ENCODE measurements at places on chromosomes 7 and 10. TPM values are rescaled to one million over a fixed set of nuclear protein-coding genes. Genes with fewer than 3 reads are reported as not detected.

DNA sequence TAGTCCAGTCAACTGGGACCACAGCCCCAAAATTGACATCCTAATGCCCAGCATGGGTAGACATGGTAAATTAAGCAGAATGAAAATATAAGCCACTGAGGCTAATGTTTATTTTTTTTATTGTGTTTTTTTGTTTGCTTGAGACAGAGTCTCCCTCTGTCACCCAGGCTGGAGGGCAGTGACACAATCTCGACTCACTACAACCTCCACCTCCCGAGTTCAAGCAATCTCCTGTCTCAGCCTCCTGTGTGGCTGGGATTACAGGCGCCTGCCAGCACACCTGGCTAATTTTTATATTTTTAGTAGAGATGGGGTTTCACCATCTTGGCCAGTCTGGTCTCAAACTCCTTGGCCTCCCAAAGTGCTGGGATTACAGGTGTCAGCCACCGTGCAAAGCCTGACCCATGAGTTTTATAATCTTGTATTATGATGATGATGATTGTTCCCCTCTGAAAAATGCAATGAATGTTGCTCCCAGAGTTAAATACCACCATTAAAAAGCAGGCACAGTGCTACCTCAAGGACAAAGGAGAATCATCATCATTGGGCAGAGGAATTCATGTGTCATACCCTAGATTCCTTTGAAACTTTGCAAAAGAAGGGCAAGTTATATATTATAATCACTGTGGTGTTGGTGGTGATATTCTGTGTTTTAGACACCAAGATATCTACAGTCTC, 228.0 kb downstream of the PARD3 start:
- DNase-seq, result no peak

GRCh38 chr7:143909863-143910262, 7.9 kb upstream of the TCAF1 start:
- DNase-seq, result no peak

The CYP2E1 gene
- total RNA-seq, result 2.2 TPM

DNA sequence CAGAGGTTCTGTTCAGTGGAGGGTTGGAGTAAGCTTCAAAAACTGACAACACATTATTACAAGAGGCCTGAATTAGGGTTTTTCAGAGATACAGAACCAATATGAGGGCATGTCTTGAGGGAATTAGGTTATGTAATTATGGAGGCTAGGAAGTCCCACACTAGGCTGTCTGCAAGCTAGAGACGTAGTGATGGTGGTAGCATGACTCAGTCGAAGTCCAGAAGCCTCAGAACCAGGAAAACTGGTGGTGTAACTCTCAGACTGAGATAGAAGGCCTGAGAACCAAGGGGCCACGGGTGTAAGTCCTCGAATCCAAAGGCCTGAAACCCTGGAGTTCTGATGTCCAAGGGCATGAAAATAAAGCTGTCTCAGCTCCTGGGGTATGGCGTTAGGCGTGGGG, 35.6 kb downstream of the ZNF518A start:
- no peak for DNase-seq

DNA sequence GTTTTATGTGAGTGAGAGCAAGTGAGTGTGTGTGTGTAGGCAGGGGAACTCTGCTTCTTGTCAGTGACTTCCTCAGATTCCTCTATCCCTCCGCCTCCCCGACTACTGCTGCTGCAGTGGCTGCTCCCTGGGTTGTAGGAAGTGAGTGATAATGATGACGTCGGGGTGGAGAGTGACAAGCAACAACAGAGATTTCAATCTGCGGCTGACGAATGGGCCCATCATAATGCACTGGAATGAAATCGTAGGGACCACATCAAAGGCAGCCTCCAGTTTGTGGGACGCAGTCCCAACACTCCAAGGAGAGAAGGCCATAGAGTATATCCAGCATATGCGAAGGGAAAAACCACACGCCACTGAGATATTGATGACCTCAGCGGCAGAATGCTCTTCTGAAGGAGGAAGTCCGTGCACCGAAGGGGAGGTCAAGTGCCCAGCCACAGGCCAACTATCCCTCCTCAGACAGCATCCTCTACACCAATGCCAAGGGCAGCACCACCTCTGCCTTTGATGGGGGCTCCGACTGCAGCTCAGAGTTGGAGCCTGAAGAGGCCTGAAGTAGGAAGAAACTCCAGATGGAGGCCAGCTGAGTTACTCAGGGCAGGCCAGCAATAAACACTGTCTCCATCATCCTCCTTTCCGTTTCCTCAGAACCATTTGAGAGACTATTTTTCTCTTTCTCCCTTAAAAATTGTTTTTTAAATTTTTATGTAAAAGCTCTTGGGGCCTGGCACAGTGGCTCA, 11.3 kb upstream of the STMP1 start:
- DNase-seq, result no peak
